ENCODE measurements at places on chromosomes 3 and 15.

DNA sequence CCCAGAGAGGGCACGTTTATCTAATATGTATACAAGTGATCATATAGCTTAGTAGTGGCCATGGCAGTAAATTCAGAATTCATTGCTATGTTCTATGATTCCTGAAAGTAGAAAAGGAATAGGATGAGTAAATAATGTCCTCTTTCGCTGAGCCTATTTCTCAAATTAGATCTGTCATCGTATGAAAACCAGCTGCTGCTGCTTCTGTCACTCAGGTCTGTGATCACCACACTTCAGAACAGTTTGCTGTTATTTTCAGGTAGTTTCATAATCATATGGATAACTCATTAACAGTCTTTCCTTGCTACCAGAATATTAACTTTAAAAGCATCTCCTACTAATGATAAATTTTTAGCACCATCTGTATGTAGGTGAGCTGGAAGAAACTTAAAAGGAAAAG lies 289.1 kb upstream of the AZI2 start:
- no peak for DNase-seq

DNA sequence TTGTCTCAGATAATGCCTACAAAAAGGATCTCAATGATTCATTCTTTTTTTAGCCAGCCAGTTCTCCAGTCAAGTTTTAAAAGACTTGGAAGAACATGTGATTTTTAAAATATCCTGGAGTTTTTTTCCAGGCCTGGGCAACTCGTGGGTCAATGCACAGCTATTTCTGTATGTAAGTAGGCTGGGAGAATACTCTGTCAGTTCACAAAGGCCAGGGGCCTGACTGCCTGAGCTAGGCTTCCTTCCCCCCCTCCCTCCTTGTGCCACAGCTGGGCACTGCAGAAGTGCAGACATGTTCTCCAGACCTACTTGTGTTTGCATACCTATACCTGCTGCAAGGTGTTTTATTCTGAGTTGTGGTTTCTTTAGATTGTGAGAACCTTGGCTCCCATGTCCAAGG lies 43.7 kb downstream of the CTDSPL start:
- DNase-seq: no peak

GRCh38 chr3:15433531-15433930 lies 6.1 kb downstream of the EAF1 start:
- DNase-seq: no peak

DNA sequence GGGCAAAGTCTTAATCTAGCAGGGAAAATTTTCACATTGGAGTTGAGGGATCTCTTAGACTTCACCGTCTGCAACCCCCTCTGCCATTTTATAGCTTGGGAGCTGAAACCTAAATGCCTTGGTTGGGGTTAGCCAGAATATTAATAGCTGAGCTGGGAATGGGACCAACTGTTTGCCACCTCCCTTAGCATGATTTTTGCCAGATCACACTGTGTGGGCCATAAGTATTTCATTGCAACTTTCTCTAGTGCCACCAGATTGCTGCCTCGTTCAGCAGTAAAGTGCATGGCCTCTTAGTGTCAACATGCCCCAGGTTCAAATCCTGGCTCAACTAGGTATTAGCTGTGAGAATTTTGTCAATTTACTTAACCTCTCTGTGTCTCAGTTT lies 55.9 kb upstream of the ABHD17C start:
- no peak for DNase-seq

- DNase-seq: no peak
These were observed 6.8 kb upstream of the MAPK6 start for GRCh38 chr15:52012210-52012609.

- DNase-seq: no peak
These were observed 178.4 kb upstream of the STT3B start for GRCh38 chr3:31354373-31354772.

GRCh38 chr3:72101494-72101893 lies 316.5 kb upstream of the PROK2 start:
- DNase-seq: peak; percentile 7

DNA sequence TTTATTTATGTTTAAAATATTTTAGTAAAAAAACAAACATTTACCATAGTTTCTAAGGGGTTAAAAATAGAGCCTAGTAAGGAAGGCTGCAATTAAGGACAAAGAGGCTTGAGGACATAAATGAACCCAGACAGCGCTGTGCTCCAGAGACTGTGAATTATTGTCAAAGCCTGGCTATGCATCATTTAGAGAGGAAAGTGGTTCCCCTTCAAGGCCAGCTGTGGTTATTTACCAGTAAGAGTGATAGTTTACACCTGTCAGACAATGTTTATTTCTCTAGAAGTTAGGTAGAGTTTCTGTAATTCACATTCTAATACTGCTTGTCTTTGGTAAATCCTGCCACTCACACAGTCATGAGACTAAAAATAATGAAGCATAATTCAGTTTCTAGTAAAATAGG lies 32.4 kb upstream of the PIK3R4 start:
- DNase-seq: no peak

DNA sequence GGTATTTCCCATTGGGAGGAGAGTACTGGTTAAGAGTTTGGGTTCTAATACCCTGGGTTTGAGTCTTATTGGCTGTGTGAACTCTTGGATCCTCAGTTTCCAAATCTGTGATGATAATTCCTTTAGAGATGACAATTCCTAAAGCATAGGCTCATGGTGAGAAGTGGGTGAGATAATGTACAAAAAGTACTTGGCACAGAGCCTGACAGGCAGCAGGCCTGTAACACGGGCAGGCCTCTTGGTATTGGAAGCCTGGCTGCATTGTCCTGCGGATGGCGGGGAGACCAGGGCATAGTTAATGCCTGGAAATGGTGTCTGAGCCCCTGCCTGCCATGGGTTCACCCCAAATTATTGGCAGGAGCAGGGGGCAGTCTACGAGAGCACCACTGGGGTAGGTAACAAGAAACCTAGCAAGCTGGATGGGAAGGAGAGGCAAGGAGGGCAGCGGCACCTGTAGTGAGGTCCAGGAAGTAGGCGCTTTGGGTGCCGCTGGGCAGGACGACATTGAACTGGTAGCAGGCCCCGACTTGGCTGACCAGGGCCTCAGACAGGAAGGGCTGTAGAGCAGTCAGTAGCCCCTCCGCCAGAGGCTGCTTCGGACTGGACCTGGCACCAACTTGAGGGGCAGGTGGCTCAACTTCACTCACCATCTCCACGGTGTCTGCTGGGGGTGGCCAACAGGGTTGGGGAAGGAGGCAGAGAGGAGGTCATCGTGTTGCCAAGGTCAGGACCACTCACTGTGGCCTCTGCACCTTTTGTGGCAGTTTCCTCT lies 7.7 kb downstream of the STOML1 start:
- no peak for DNase-seq

DNA sequence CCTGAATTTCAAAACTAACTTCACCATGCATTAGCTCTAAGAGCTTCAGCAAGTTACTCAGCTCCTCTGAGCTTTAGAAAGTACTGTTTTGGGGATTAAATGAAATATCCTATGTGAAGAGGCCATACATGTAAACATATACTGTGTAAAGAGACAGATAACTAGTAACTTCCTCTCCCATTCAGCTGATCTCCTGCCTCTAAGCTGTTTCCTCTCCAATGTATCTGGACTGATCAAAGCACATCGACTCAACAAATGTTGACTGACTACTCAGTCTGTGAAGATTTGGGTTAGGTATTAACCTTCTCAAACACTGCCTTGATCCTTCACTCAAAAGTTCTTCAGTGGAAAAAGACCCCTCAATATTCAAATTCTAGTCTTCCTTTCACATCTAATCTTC lies 82.0 kb downstream of the BOC start:
- DNase-seq: no peak

DNA sequence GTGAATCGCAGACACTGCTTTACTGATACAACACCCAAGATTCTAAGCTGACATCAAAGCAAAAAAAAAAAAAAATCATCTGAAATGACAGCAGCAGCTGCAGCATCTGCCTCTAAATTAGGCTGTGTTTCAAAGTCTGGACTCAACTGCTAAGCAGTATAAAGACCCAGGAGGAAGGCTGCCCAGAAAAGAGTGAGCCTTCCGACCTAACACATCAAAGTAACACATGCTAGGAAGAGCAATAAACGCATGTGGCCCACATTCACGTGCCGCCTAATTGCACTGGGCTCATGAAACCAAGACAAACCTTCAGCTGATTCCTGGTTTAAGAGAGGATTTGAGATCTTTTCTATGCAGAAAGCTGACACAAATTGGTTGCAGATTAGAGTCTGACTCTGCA lies 317.1 kb downstream of the ZIC4 start:
- DNase-seq: no peak

DNA sequence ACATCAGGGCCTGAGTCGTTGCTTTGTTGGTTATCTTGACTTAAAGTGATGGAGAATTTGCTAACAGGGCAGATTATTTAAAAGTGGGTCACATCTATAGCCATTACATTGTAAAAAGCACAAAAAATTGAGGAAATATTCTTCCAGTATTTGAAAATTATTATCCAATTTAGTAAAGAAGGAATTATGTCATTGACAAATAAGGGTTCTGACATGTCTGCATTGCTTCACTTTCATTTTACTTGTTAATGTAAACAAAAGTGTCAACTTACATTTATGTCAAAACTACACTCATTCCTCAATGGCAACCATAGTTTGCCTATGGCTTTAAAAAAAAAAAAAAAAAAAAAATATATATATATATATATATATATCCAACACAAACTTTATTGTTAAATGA lies 3.4 kb upstream of the PARP14 start:
- DNase-seq: no peak

- DNase-seq: no peak
These were observed 15.4 kb downstream of the TGM5 start for GRCh38 chr15:43251185-43251870.

DNA sequence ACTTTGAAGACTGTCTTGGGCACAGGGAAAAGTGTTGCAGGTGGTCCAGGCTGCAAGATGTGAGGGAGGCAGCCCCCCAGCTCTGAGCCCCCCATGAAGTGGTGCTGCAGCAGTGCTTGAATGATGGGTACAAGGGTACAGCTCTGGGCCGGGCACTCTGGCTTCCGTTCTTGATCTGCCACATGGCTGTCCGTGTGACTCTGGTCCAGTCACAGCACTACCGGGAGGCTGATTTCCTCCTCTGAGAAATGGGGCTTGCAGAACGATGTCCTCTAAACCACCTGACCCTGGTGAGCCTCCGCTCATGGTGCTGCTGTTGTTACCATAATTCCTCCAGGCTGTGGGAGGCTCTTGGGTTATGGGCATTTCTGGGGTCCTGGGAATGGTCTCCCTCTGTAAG lies 75.1 kb downstream of the FBLN2 start:
- no peak for DNase-seq

DNA sequence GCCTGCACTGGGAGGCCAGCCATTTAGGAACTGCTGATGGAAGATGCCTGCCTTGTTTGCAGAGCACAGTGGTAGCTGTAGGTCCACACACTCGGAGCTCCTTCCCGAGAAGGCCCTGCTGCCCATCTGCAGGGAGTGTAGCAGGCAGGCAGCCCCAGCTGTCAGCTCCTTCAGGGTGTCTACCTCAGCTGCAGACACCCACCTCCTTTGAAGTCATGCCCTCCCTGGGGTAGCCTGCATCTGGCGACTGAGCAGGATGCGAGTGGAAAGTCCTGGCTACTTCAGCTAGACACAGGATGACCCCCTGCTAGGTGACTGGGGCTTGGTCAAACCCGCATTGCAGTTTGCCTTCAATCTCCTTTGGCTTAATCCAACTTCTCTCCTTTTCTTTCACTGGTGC lies 93.2 kb upstream of the TLE3 start:
- DNase-seq: no peak

DNA sequence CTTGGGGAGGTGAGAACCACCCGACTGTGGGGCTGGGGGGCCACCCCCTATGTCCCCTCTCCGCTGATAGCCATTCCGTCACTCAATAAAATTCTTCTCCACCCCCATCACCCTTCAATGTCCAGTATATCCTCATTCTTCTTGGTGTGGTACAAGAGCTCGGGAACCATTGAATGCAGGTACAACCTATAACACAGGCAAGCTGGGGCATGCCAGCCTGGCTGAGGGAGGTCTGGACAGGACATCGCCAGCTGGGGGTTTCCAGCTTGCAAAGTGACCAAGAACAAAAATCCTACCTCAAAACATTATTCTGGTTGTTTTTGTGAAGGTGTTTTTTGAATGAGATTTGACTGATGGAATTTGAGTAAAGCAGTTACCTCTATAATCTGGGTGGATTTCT lies 19.6 kb upstream of the BDH1 start:
- no peak for DNase-seq
